ENCODE measurements at places on chromosomes 3 and 15.
A peak's percentile ranks its signal among the peaks of the same experiment; 100 is the strongest.

- DNase-seq: no peak
These were observed 27.1 kb downstream of the P2RY12 start for GRCh38 chr3:151357463-151357850.

GRCh38 chr15:82851306-82851850 lies 42.0 kb downstream of the WHAMM start:
- DNase-seq: no peak

GRCh38 chr15:100100926-100101325 lies 240.8 kb downstream of the ADAMTS17 start:
- DNase-seq: no peak

DNA sequence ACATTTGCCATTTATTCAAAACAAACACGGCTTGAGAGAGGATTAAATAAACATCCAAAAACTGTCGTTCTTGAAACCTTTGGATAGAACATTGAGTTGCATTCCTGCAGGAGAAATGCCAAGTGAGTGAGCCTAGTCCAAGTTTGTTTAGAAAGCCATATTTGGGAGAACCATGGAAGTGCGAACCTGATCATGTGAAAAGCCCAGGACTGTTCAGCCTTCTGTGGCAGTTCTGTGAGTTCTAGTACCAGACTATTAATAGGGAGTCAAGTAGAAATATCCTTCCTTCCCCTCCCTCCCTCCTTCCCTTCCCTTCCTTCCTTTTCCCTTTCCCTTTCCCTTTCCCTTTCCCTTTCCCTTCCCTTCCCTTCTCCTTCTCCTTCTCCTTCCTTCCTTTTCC lies 470.4 kb downstream of the LPP start:
- DNase-seq: no peak

- DNase-seq: no peak
These were observed at the start of gene CD200R1 for GRCh38 chr3:112974894-112975293. Gene CD200R1, minus strand, starts transcription at chr3:112975103. Its CDS starts 246 bp downstream, at chr3:112974857.

DNA sequence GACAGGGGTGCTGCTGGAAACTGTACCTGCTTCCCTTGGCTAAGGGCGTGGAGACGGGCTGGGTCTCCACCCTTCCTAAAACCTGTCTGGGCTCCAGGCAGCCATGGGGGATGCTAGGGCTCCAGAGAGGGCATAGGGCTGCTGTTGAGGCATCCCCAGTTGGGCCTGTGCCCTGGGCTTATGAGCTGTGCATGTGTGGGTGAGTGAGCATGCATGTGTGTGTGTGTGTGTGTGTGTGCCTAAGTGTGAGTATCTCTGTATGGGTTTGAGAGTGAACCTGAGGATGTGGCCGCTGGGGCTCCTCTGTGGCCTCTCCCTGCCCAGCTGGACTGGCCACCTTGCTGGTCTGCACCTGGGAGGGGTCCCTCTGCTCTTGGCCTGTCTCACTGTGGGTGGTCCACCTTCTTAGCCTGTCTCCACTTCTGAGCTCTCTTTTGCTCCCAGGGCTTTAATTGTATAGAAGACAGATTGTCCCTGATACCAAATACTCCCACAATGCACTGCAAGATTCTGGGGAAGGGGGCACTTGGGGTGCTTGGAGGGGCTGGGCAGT lies 11.9 kb upstream of the TMEM115 start:
- no peak for DNase-seq

DNA sequence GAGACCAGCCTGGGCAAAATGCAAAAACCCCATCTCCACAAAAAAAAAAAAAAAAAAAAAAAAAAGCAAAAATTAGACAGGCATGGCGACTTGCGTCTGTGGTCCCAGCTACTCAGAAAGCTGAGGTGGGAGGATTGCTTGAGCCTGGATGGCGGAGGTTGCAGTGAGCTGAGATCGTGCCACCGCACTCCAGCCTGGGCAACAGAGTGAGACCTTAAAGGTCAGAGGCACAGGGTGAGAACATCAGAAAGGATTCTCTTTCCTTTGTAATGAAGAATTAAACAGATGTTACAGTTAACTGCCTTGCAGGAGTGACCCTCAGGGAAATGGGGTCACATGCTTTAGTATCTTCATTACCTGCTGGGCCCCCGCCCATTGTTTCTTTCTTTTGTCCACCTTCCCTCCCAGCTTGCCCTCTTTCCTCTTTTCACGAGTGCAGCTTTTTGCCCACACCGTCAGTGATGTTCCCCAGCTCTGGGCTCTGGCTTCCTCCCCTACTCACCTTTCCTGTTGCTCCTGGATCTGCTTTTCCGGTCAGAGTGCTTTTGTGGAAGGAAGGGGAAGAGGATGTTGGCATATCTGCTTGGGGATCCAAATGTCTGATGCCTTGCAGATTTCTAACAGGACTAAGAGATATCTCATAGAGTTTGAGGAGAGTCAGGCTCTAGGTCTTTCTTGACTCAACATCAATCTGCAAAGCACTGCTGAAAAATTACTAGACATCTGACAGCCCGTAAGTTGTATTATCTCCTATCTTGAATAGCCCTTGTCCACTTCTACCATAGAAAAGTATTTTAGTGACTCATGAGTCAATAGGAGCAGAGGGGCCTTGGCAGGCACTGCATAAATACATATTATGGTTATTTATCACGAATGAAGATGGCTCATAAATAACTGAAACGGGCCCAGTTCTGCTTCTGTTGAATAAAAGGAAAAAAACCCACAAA lies 35.6 kb upstream of the NDUFB4 start:
- no peak for DNase-seq

DNA sequence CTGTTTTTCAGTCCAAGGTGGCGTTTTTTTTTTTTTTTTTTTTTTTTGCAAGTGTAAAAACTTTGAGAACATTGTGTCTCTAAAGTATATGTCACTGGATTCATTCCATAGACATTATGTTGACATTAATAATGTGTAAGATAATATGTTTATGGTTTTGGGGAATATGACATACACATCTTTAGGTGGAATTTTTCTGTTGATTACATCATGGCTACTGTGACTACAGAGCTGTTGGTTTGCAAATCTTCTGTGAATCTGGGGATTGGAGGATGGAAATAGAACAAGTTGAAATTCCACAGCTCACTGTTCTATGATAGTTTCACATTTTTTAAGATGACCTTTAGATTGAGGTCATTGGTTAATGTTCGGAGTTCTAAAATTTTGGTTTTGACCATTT lies 24.4 kb upstream of the PLSCR2 start:
- DNase-seq: no peak

- no peak for DNase-seq
These were observed 144.2 kb downstream of the EDEM1 start for GRCh38 chr3:5331567-5332269.

GRCh38 chr3:194945508-194945907 lies 259.8 kb downstream of the FAM43A start:
- DNase-seq: no peak

GRCh38 chr3:77146004-77146403 lies 106.1 kb downstream of the ROBO2 start:
- no peak for DNase-seq

DNA sequence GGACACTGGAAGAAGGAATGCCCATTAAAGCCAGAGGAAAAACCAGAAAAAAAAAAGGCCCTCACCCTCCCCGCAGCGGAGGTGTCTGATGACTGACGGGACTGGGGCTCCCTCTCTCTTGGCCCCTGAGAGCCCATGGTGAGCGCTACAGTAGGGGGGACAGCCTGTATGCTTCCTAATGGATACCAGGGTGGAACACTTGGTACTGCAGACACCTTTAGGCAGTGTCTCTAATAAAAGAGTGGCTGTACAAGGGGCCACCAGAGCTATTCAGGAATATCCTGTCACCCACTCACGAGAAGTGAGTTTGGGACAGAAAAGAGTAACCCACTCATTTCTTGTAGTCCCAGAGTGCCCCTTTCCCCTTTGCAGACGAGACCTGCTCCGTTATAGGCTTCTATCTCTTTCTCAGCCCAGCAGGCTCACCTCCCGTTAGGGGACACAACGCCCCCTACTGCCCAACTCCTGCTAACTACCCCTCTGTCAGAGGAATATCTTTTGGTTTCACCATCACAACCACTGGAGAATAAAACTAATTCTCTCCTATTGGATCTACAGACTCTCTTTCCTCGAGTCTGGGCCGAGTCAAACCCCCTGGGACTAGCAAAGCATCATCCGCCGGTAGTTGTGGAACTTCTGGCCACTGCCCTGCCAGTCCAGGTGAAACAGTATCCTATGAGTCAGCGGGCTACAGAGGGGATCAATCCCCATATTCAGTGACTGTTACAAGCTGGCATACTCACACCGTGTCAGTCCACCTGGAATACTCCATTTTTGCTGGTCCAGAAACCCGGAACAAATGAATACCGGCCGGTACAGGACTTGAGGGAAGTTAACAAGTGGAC lies 40.8 kb downstream of the ZBTB11 start:
- DNase-seq: peak; percentile 37

GRCh38 chr15:74937272-74937589 lies 642 bp downstream of the COX5A start:
- DNase-seq: no peak

DNA sequence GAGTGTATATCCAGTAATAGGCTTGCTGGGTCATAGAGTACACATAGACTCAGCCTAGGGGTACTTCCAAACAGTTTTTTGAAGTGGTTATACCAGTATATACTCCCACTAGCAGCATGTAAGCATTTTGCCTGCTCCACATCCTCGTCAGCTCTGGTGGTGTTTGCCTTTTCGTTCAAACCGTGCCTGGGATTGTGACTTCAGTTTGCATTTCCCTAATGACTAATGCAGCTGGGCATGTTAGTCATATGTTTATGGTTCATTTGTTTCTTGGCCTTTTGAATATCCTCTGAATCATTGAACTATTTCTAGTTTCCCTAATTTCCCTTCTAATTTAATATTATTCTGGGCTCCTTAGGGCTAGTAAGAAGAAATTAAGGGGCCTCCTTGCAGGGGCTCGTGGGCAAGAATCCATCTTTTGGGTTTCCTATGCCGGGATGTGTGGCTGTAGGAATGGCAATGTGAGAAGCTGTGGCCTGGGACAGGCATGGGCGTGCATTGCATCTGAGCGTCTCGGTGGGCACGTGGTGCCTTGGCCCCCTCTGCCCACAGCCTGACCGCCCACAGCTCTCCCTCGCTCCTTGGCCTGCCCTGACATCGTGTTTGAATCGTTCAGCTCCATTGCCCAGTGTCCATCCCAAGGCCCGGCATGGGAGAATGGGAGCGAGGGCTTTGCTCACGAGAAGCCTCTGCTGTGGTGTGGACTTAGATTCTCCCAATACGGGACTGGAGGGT lies 26.4 kb downstream of the FAH start:
- no peak for DNase-seq

- DNase-seq: peak; percentile 3
These were observed 464.9 kb downstream of the MFSD1 start for GRCh38 chr3:159266779-159267178.

- no peak for DNase-seq
These were observed 14.1 kb downstream of the CTSH start for GRCh38 chr15:78930577-78931388.

- DNase-seq: no peak
These were observed 44.1 kb upstream of the ICE2 start for GRCh38 chr15:60523056-60523455.

DNA sequence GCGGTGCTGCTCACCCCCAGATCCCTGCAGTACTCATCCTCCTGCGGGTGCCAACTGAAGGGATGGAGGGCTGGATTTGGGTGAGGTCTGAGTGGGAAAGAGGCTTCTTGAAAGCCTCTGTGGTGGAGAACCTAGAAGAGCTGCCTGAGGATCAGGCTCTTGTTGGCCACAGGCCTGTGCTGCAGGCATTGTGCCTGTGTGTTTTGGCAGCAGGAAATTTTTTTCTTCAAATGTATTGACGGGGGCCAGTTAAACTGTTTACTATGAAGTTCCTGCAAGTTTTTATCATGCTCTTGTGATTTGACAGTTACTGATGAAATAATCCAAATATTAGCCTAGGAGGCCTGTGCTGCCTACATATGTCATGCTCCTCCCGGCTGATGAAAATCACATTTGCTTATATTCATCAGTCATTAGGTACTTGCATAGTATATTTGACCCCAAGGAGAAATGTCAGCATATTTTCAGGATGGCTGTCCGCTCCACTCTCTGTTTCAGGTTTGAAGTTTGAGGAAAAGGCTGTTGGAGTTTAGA lies 103.1 kb downstream of the THSD4 start:
- DNase-seq: no peak

- DNase-seq: no peak
These were observed 211.9 kb upstream of the GOLGA6L4 start for GRCh38 chr15:84023636-84024035.
